ENCODE measurements at places on chromosomes 13 and 19.

DNA sequence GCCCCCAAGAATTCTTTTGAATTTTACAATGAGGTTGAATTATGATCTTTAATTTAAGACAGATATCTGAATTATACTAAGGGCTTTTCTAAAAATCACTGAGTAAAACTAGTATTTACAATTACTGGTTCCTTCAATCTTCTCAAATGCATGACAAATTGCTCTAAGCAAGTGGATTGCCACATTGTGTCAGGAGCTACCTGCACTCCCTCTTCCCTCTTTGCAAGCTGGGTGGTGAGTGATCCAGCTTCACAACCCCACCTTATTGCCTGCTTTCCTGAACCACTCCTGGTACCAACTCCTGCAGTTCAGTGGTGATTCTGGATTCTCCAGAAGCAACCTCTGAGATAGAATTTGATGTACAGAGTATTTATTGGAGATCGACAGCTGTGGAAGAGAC is 49.9 kb upstream of the SERP2 start:
- no peak for DNase-seq

GRCh38 chr13:47707414-47707813 is 293.7 kb downstream of the SUCLA2 start:
- DNase-seq = no peak

GRCh38 chr19:42115219-42115618 is 17.0 kb downstream of the POU2F2 start:
- no peak for DNase-seq

DNA sequence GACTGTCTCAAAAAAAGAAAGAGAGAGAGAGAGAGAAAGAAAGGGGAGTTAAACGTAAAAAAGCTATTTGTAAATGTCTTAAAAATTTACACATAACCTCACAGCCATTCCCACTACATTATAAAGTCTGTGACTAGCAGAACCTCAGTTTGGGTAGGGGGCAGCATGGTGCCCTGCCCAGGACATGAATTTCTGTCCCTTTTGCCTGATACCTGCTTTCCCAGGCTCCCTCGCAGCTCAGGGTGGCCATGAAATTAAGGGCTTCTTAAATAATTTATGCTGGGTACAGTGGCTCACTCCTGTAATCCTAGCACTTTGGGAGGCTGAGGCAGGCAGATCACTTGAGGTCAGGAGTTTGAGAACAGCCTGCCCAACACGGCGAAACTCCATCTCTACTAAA is 4.8 kb downstream of the IFNL1 start:
- DNase-seq = no peak

DNA sequence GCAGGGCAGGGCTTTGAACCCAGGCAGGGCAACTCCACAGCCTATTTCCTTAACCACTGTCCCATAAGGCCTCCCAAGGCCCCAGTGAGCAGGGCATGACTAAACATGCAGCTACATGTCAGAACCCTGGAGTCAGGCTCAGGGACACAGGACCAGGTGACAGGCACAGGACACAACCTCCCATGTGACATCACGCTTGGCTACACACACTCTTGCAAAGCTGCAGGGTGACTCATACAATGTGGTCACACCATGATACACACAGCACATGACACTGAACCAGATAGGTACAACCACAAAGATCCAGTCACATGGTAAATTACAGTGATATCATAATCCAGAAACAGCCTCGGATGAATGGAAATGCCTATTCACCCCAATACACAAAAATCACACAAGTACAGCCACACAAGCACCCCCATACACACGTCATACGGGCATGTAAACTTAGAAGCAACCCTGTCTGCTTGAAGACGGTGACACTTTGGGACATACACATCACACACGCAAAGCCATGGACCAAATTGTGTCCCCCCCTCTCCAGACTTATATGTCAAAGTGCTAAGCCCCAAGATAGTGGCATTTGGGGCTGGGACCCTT is 14.5 kb downstream of the KLK4 start:
- DNase-seq = peak; percentile 13

DNA sequence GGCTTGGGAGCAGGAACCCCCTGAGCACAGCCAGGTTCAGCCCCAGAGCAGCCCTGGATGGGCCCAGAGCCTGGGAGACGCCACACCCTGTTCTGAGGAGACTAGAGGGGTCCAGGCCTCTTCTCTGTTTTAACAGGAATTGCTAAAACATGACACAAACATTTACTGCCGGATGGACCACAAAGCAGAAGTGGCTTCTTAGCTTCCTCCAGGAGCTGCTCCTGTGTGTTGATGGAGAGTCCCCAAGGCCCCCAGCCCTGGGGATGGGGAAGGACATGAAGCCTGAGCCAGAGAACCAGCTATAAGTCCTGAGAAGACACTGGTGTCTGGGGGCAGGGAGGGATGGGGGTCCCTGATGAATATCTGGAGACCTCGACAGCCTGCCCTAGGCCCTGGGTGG is 14.6 kb downstream of the CEACAM3 start:
- DNase-seq = no peak

- DNase-seq = no peak
Observed at GRCh38 chr19:53961523-53962356, 997 bp upstream of the CACNG8 start.

DNA sequence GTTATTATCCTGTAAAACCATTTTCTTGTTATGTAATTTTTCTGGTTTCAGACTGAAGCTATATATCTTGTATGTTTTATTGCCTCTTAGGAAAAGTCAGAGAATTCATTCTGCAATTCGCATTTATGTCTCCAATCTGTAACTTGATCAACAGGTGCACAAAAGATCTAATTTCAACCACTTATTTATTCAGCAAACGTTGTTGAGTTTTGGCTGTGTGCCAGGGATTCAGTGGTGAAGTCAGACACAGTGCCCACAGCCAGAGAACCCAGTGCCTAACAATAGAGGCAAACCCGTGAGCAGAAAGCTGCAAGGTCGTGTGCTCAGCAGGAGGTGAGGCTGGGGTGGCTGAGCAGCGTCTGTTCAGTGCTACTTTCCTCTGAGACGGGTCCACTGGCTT is 119.5 kb upstream of the MCF2L start:
- no peak for DNase-seq

- no peak for DNase-seq
Observed at GRCh38 chr13:49549289-49549688, 36.1 kb downstream of the RCBTB1 start.

- DNase-seq = no peak
Observed at GRCh38 chr19:48206397-48207093, 36.1 kb downstream of the ZSWIM9 start.

GRCh38 chr19:50534478-50534877 is 20.8 kb upstream of the ASPDH start:
- DNase-seq = no peak

DNA sequence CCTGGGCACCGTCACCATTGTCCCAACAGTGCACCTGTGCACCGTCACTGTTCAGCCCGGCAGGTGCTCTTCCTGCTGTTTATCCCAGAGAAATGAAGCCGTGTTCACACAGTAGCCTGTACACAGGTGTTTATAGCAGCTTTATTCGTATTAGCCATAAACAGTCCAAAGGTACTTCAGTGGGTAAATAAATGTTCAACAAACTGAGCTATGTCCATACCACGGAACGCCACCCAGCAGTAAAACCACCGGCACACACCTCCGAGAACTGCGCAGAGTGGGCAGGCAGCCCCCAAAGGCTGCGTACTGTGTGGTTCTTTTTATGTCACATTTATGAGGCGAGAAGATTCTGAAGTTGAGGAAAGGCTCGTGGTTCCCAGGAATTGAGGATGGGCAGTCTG is 44.9 kb upstream of the DCUN1D2 start:
- DNase-seq = no peak

DNA sequence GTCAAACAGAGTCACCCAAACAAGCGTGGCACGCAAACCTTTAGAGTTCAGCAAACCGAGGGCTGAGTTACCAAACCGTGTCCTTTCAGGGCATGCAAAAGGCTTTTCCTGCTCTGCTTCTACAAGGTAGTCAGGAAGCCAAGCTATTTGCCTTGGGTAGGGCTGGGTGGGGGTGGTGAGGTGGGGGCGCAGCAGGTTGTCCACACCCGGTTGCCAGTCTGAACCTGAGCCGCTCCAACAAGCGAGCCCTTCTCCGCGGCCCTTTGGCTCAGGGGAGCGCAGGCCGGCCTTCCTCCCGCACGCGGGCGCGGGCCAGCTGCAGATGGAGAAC is 347 bp upstream of the CLDN10 start:
- DNase-seq = no peak

- DNase-seq = no peak
Observed at GRCh38 chr19:1871630-1872029, 8.3 kb upstream of the KLF16 start.

DNA sequence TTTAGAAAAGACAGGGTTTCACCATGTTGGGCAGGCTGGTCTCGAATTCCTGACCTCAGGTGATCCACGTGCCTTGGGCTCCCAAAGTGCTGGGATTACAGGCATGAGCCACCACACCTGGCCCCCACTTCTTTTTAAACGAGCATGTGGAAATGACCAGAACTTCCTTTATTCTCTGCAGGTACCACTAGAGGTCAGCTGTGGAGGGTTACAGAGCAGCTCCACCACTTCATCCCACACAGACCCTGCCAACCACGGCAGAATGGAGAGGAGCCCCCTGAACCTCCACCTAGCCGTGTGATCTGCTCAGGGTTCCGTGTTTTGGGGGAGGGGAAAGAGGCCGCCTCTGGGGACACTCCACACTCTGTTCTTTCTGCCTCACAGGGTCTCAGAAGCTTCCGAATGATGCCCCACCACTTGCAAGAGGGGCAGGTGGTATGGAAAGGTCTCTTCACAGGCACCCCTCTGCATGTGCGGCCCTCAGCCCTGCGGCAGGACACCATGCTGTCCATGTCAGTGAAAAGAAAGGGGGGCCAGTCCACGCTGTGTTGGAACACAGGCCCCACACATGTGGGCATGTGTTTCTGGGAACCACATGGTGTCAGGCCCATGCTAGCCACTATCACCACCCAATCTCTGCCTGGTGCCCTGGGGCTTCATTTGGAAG is 465.0 kb downstream of the TSHZ3 start:
- no peak for DNase-seq

- DNase-seq = no peak
Observed at GRCh38 chr13:39245688-39246087, 207.4 kb downstream of the NHLRC3 start.

GRCh38 chr19:46670813-46671212 is 9.8 kb upstream of the DACT3 start:
- no peak for DNase-seq

DNA sequence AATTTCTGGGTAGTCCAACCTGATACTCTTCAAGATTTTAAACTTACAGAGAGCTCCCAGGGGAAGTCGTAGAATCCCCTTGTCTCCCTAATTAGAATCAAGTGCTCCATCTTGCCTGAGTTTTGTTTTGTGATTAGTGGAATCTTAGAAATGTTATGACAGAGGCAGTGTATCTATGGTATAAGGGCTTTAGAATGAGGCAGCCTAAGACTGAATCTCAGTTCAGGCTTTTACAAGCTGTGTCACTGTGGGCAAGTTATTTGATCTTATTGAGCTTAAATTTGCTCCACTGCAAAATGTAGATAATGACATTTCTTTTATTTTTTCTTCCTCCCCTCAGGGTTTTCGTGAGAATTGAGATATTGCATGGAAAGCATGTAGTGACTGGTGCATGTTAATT is 215.5 kb downstream of the POSTN start:
- no peak for DNase-seq

DNA sequence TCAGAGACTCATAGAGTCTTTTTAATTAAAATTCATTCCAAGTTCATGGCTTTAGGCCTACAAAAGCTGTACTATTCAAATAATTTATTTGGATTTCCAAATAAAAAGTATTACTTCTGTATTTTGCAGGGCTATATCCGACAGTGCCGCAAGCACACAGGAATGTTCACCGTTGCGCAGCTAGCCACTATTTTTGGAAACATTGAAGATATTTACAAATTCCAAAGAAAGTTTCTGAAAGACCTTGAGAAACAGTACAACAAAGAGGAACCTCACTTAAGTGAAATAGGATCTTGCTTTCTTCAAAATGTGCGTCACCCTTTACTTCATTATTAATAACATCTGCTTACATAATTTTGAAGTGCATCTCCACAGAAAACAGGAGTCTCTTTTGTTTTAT is 20.5 kb upstream of the C1QTNF9 start:
- DNase-seq = no peak

GRCh38 chr19:30172613-30173242 is 199.5 kb upstream of the ZNF536 start:
- no peak for DNase-seq

DNA sequence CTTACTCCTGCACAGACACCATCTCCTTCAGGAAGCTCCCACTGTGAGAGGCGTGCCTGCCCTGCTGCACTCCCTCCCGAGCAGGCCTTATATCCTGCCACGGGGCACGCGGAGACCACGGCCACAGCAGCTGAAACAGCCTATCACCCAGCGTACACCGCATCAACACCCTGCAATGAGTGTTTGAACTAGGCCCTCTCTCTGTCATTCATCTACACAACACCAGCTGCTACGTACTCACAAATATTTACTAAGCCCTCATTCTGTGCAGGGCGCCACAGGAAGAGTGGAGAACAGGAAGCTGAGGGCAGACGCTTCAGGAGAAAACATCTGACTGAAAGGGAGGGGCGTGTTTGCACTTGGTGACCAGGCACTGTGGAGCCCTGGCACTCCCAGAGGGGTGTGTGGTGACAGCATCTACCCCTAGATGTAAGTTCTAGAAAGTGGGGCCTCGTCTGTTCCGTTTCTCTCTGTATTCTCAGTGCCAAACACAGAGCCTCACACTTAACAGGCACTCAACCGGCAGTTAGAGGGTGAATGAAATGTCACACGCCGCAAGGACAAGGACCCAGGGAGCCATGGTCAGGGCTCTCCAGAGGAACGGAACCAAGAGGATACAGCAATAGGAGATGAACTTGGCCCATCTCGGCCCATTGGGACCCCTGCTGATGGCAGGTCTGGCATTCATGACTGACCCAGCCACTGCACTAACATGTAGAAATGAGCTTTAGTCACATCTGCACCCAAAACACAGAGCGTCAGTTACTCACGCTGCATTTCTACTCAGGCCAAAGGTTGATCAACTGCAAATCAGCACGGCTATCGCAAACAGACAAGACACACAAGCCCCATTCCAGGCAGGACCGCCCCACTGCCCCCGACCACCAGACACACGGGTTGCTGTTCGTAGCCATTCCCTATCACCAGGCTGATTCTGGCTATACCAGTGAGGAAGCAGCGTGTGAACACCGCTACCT is 15.7 kb downstream of the RANBP3 start:
- DNase-seq = no peak

GRCh38 chr19:50330365-50331078 is 1.3 kb upstream of the KCNC3 start:
- DNase-seq = no peak

- DNase-seq = no peak
Observed at GRCh38 chr13:39888865-39889810, 233.7 kb downstream of the COG6 start.

Data from HS-5 (cell line).